ENCODE measurements at places on chromosomes 3 and 15. TPM values are rescaled to one million over a fixed set of nuclear protein-coding genes. Genes with fewer than 3 reads are reported as not detected.

- DNase-seq = no peak
These were observed 5.5 kb downstream of the AP2M1 start for GRCh38 chr3:184180165-184180564.

DNA sequence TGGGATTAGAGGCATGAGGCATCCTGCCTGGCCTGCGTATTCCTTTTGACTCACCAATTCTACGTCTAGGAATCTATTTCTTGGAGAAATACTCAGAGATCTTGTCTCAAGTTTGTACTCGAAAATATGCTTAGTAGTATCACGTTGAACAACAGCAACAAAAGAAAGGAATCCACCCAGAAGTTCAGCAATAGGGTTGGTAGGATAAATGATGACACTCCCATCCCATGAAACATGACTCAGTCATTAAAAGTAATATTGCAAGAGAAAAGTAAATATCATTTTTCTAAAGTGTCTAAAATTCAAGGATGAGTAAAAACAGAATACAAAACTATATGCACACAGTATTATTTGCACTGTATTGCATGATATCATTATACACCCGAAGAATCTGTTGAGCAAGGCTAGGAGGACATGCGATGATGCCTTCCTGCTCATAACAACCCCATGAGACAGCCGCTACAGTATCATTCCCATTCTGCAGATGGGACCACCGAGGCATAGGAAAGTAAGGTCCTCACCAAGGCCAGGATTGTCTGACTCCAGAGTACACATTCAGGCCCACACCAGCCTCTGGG is 61.5 kb downstream of the SLC6A1 start:
- no peak for DNase-seq

- no peak for DNase-seq
These were observed 10.4 kb downstream of the CLSTN2 start for GRCh38 chr3:139945386-139945785.

DNA sequence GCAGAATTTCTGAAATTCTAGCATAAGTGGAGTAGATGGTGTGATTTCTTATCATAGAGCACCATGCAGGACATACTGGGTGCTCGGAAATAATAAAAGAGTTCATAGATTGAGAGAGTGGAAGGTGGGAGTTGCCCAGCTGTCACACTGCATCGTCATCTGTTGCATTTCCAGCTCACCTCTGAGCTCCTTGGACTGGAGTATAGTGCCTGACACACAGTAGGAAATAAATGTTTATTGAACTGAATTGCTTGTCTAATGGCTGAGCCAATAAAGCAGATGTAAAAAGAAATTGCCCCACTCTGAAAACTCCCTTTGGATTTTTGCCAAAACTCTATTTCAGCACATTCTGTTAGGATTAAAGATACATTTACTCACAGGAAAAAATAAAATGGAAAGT is 108.9 kb upstream of the UBE2E1 start:
- no peak for DNase-seq

DNA sequence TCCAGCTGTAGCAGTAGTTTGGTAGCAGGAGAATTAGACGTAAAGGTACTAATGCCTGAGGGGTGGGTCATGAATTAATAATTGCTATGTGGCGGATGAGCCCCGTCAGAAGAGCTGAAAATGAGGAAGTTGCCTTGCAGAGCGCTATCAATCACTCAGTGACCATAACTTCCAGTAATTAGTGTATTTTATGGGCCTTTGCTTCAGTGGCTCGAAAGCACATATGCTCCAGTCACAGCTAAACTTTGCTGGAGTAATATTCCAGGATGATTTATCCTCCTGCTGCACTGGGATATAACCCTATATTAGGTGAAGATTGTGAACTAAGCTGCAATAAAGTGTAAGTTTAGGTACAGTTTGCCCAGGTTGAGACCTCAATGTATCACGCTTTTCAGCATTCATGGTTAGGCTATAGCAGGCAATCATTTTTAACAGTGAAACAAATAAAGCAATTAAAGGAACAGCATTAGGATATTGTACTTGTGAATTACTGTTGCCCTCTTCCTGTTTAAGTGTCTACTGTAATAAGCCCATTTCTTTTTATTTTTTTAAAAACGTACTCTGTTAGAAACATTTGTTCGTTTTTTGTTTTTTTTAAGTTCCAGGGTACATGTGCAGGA is 104.6 kb upstream of the SKOR1 start:
- DNase-seq = no peak

DNA sequence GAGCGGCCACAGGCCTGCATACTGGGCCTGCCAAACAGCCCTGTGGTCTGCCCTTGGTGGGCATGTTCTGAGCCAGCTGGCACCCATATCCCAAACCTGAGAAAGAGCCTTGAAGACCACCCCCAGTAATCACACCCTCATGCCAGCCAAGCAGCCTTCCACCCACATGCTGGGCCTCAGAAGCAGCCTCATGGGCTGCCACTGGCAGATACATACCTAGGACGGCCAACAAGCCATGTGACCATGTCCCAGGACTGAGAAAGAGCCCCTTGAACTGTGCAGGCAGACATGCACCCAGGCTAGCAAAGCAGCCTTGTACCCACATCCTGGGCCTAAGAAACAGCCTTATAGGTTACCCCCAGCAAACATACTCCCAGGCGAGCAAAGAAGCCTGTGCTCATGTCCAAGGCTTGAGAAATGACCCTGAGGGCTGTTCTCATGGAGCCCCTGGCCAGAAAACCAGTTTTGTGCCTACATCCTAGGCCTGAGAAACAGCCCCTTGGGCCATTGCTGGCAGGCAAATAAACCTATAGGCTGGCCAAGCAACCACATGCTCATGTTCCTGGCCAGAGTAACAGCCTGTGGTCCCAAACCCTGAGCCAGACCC is 24.9 kb downstream of the TUBGCP5 start:
- no peak for DNase-seq

DNA sequence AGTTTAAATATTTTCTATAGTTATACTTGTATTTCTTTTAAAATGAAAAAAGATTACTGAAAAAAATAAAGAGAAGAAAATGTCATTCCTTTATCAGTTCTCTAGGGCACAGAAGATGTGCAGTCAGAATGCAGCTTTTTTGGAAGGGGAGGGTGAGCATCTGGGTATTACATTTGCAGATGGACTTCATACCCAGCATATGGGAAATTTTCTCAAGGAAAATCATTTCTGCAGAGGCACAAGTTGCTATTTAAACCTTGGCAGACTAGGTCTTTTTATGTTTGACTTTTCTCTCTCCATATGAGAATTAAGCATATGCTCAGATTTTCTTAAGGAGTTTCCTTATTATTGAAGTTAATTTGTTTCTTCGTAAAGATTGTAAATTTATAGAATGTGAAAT is 39.5 kb upstream of the ZNF385D start:
- DNase-seq = no peak

TLR9 gene
- total RNA-seq = not detected

GOLGA8S gene
- not detected for total RNA-seq

GRCh38 chr3:186025161-186025560 is 83.7 kb downstream of the ETV5 start:
- DNase-seq = peak; percentile 82

PPARG gene
- total RNA-seq = 1.6 TPM

GRCh38 chr3:179026636-179027035 is 45.0 kb downstream of the ZMAT3 start:
- DNase-seq = no peak

GOLGA6D gene
- not detected for total RNA-seq

DNA sequence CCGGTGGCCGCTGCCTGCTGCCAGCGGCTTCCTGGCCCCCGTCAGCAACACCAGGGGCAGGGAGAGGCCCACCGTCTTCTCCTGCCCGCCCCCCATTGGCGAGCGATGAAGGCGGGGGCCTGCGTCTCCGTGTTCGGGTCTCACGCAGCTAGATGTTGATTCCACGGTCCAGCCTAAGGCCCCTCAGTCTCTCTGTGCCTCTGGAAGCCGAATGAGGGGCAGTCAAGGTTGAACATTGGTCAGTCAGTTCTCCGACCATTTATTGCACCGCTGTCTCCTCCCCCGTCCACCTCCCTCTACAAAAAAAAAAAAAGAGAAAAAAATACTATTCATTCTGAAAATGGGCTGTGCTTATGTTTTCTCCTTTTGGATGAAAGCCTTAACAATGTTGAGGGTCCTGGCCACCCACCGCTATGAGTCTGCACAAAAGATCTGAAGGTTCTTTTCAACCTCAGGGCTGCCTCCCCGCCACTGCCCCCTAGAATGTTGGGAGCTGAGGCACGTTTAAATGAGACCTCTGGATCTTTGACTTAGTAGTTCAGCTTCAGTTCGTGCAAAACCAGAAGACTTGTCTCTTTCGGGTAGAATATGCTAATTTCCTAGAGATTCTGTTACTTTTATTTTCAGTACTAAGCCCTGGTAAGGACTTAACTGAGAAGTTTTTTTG is 736 bp downstream of the IREB2 start:
- DNase-seq = peak; percentile 48

DNA sequence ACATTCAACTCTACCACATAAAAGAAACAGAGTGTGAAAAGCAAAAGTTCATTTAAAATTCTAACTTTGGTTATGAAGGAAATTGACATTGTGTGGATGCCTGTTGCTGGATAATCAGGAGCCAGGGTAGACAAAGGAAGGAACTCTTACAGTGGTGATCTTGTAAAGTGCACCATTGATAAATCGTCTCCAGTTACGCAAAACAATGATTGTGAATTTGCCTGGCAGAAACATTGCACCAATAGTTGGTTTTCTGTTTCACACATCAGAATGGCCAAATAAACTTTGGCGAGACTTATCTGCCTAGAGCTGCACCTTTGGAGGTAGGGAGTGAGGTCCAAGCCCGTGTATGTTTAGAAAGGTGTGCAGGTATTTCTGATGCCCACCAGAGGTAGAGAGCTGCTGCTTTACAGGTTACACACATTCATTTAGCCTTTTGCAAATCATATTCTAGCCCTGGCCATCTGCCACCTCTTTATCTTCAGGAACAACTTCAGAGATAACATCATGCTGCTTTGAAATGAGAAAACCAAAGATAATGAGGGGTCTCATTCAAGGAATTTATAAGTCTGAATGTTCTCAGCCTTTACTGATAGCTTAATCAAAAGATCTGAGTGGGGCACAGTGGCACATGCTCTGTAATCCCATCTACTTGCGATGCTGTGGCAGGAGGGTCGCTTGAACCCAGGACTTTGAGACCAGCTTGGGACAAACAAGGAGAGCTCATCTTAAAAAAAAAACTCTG is 47.4 kb upstream of the P3H2 start:
- no peak for DNase-seq

- DNase-seq = no peak
These were observed 129.6 kb downstream of the ALCAM start for GRCh38 chr3:105496343-105496742.

KIF15 gene
- total RNA-seq = 0.47 TPM

DNA sequence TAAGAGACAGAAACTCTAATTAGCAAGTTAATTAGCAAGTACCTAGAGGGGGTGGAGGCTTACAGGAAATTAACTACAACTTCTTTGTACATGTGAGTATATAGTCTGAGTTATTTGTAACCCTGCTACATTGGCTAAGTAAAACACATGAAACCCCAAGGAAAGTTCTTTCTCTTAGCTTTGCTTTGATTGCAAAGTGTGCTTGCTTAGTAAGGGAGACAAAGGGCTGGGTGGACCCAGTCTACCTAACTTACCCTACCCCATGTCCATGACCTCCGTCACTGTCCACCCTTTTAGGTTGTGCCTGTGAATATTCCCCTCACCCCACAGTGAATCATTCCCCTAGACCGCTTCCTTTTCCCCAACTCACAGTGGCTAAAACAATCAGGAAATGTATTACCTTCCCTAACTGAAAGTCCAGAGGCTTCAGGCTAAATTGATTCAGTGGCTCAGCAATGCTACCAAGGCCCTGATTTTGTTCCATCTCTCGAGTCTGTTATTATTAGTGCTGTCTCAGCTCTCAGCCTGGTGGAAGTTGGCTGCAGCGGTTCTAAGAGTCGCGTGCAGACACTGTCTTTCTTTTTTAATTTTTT is 31.1 kb upstream of the RYR3 start:
- DNase-seq = no peak

DNA sequence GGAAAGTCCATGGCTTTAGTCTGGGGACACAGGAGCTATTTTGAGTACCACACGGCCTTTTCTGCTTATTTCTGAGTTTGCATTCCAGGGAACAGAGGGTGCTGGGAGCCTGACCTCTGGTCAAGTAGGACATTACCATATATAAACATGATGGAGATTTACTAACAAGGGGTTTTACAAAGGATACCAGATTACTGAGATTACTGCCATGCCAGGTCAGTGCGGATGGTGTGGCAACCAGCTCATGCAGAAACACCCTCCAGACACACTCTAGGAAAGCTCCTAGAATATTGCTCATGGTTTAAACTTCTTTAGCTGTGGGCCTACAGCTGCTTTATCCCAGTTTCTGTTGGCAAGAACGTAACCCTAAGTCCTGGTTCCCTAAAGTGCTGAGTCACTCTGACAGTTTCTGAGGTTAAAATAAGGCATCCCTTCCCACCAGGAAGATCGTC is 54.3 kb upstream of the AGTR1 start:
- peak; percentile 84 for DNase-seq

DNA sequence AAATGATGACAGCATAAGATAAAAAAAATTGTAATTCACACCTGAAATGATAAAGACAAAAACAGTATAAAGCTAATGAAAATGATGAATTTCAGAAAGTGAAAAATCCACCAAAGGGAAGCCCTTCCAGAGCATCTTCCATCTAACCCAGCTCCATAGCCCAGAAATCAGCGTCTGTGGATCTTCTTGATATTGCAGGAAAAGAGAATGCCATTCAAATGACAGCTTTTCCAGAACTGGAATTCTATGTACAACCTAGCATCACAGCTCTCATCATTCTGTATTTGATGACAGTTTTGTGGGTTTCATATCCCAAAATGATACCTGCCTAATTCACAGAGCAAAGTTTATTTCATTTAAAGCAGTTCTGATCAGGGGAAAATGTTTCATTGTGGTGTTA is 267.3 kb downstream of the FHIT start:
- no peak for DNase-seq

DNA sequence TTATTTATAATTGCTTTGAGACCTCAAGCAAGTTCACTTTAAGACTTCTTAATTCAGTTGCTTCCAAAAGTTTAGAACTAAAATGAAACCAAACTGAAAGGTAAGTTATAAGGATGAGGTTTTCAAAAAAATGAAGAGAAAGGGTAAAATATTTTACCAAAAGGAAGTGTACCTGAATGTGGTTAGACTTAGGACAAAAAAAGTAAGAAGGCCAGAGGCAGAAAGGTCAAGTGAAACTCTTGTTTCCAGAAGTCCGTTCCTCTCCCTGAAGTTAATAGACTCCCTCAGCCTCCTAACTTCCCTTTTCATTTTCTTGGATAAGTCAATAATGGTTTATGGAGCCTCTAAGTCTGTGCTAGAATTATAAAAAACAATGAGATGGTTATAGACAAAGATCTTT is 16.6 kb downstream of the BTLA start:
- no peak for DNase-seq

DNA sequence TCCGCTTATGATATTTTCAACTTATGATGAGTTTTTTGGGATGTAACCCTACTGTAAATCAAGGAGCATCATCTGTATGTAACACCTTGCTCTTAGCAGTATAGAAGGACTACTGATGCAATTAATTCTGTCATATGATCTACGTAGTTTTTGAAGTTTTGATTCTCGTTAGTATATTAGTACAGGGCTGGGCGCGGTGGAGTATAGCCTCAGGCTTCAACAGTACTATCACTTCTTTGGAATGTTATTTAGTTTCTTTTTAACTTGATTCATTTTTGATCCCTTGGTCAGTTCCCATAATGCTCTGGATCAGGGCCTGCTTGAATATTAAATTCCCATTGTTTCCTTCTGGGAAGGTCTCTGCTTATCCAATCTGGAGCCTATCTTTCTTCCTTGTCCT is 23.9 kb upstream of the AP4E1 start:
- no peak for DNase-seq

SST gene
- total RNA-seq = not detected

GRCh38 chr3:143657391-143657790 is 190.9 kb downstream of the SLC9A9 start:
- DNase-seq = no peak

- DNase-seq = peak; percentile 49
These were observed 3.4 kb upstream of the TPM1 start for GRCh38 chr15:63038926-63039673.

RARRES1 gene
- not detected for total RNA-seq
